NCI-H526 treated with DMSO at 0.1 percent for 48 hours (cell line): ENCODE measurements at places on chromosomes 4 and X.

- DNase-seq: peak; percentile 1
Measured at GRCh38 chrX:4971646-4972045, 1257.0 kb downstream of the NLGN4X start.

GRCh38 chr4:23084559-23085248 lies 392.0 kb downstream of the GBA3 start:
- DNase-seq: no peak

DNA sequence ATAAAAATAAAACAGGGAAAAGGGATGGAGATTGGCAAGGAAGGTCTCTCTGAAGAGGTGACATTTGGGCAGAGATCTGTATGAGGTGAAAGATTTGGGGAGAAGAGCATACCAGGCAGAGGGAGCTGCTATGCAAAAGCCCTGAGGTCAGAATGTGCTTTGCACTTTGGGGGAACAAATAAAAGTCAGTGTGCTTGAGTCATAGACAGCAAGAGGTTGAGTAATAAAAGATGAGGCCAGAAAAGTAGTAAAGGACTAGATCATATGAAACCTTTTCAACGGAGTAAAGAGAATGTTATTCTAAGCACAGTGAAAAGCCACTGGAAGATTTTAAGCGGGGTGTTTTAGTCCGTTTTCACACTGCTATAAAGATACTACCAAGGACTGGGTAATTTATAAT lies 76.5 kb upstream of the TEX13A start:
- DNase-seq: no peak

GRCh38 chr4:79991601-79992000 lies 81.4 kb downstream of the ANTXR2 start:
- DNase-seq: no peak

DNA sequence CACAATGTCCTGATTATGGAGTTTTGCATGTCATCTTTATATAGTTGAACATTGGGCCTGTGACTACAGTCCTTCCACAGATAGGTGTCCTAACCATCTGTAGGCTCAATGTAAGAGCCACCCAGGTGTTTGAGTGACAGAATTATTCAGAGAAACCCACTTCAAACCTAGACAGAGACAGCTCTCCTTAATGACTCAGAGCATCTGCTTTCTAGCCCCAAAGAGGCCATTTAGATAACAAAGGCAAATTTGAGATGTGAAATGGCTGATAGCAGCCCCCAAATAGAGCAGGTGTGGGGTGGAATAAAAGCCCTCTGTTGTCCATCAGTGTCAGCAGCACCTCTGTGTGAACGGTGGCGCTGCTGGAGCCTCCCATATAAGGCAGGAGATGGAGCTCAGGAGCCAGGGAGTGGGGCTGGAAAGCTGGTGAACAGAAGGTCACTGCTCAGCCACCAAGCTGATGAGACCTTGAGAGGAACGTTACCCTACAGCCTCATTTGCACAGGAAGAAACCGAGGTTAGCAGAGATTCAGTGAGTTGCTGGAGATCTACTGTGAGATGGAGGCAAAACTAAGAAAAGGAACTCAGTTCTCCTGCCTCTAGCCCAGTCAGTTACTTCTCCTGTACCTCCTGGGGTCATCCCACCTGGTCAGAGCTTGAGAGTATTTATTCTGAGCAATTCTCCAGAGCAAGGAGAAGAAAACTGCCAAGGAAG lies 153.3 kb upstream of the LNX1 start:
- peak; percentile 96 for DNase-seq

DNA sequence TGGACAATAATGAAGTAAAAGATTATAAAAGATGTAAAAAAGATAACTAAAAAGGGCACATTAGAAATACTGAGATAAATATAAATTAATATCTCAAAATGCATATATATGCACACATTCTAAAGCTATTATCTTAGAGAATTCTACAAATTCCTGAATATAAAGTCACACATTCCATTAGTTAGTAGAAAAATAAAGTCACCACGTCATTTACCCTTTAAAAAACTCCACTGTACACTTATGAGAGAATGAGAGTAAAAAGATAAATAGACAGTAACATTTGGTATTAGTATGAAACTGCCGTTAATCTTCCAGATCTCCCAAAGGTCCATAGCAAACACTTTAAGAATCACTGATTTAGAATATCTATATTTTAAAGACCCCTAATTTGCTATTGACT lies 67.2 kb upstream of the IL15 start:
- DNase-seq: no peak

GRCh38 chr4:51868449-51868847 lies 25.5 kb downstream of the DCUN1D4 start:
- DNase-seq: no peak

DNA sequence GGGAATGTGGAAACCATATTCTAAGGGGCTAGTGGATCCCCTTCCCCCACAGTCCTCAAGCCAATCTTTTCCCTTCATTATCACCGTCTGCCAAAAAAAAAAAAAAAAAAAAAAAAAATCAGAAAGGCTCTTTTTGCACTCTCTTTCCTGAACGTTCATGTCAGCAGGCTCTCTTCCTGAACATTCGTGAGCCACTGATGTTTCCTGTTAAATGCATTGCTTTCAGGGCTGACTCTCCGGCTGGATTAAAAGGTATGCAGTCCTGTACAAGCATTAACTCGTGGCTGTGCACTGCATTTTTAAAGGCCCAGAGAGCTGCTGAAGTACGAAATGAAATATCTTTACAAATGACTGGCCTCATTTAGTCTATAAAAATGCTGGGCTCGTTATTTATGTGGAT lies 34.0 kb upstream of the TSPAN5 start:
- no peak for DNase-seq

- no peak for DNase-seq
Measured at GRCh38 chr4:88597970-88598660, 5.8 kb downstream of the HERC3 start.

- DNase-seq: no peak
Measured at GRCh38 chrX:69109706-69110105, 55.5 kb downstream of the PJA1 start.

- peak; percentile 25 for DNase-seq
Measured at GRCh38 chr4:140005699-140006098, 148.3 kb downstream of the MAML3 start.

DNA sequence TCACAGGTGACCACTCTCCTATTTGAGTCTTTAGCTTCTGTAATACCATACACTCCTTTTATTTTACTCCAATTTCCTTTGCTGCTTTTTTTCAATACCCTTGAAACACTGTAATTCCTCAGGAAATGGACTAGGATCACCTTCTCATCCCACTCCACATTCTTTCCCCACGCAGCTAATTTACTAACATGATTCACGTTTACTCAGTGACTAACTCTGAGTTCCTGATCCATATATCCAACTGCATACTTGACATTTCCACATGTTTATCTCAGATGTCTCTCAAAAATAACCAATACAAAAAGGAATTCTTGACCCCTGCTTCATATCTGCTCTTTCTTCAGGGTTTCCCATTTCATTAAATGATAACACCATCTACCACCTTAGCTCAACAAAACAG lies 19.9 kb downstream of the RPS6KA6 start:
- no peak for DNase-seq

DNA sequence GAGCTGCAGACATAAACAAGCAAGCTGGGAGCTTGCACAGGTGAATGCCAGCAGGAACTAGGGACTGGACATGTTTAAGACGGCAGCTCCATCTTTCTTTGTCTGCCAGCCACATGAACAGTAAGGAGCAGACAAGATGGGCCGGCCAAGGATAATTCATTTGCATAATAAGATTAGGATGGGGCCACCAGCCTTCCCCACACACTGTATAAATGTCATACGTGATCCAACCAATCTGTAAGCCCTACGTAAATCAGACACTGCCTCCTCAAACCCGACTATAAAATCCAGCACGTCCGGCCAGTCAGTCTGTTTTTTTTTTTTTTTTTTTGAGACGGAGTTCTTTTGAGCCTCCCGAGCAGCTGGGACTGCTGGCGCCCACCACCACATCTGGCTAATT lies 75.6 kb upstream of the BOD1L1 start:
- no peak for DNase-seq

GRCh38 chrX:31217084-31217483 lies 145.2 kb upstream of the FTHL17 start:
- no peak for DNase-seq
